Brain pericyte (primary cell): ENCODE measurements at places on chromosomes 4 and X.

DNA sequence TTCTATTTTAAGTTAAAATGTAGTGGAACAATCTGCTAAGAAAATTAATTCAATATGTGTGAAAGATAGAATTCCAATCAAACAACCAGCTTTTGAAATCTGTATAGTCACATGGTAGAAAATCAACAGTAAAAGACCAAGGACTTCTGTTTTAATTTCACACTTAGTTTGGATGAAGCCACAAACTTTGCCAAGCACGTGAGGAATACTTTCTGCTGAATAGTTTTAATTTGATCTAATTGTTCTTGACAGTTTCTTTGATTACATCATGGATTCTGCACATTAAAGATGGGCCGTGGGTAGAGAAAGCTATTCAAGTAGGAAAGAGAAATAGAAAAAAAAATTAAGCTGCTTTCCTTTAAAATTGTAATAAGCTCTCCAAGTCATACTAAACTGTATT lies 137.9 kb upstream of the FAM241A start:
- DNase-seq = no peak

- no peak for DNase-seq
These were observed 119.3 kb upstream of the STS start for GRCh38 chrX:7028246-7028645.

DNA sequence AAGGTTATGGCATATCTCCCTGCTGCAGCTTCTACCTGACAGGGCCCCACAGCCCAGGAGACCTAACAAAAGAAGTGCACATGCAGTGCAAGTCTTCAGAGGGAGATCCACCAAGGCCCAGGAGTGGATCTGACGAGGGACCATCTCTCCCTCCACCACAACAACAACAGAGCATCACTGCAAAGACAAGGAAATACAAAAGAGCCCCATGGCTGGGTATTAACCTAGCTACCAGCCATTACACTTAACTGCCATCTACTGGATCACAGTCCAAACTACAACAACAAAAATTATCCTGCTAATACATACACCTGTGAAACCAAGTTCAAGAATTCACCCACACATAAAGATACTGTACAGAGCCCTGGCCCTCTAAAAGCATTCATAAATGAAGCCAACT lies 280.2 kb upstream of the SLC7A11 start:
- DNase-seq = no peak

- DNase-seq = peak; percentile 29
These were observed 7.6 kb upstream of the HSD17B10 start for GRCh38 chrX:53441531-53442321.

- no peak for DNase-seq
These were observed 133.7 kb downstream of the AMELX start for GRCh38 chrX:11426712-11427452.

GRCh38 chr4:54954656-54955388 lies 170.6 kb downstream of the KDR start:
- no peak for DNase-seq

- no peak for DNase-seq
These were observed 32.8 kb downstream of the ABCE1 start for GRCh38 chr4:145130788-145131399.

DNA sequence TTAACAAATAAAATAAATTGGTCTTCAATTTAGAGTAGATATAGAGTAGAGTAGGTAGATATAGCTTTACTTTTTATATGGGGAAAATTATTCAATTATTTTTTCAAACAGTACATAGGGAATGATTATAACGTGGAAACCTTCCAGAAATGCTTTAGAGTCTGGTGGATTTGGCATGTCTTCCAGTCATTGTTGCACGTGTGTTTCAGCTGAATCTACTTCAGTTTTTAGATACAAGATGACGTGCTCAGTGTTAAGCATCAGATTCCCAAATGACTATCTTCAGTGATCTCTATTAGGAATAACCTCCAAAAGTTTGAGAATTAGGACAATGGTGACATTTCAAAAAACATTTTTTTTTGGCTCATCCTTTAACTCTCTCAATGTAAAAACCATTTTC lies 616.9 kb downstream of the ANKRD50 start:
- no peak for DNase-seq

DNA sequence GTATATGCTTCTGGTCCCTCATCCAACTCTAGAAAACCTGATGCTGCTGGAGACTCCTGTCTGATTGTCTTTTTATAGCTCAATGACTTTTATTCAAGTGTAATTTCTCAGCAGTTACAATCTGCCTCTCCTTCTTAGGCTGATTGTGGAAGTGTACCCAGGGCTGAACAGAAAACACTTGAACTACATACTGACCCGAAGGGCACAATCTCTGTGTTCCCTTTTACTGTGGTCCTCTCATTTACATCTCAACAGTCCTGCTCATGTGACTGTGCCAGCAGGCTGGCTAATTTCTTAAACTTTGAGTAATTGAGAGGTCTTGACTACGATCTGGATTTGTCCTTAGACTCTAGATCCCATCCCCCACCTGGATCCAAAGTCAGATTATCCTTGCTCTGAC lies 863.4 kb downstream of the PDHA2 start:
- DNase-seq = no peak

GRCh38 chr4:75634281-75634680 lies 4.0 kb upstream of the CDKL2 start:
- no peak for DNase-seq

GRCh38 chr4:4631150-4631549 lies 89.3 kb upstream of the STX18 start:
- DNase-seq = no peak

DNA sequence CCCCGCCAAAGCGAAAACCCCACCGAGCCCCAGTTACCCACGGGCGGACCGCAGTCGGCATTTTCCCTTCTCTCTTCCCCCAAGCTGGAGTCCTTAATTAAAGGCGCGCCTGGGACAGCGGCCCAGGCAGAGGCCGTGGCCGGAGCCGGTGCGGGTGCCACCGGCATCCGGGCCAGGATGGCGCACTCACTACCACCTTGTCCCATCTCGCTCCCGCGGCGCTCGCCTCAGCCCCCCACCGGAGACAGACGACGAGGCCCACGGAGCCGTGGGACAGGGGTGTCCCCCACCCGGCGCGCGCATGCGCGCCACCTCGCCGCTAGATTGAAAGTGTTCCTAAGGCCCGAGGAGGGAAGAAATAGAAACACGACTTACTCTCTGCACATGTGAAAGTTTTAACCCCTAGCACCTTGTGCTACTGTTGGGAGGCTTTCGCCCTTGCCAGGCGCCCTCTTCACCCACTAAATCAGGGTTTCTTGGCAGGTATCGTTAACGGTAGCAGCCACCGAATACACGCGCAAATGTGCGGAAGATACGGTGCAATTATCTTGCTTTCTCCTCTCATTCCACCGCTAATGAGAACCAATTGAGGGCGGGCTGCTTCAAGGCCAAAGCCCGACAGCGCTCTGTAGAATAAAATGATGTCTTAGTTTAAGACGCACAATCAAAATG lies 64.3 kb upstream of the CCDC160 start:
- DNase-seq = no peak

DNA sequence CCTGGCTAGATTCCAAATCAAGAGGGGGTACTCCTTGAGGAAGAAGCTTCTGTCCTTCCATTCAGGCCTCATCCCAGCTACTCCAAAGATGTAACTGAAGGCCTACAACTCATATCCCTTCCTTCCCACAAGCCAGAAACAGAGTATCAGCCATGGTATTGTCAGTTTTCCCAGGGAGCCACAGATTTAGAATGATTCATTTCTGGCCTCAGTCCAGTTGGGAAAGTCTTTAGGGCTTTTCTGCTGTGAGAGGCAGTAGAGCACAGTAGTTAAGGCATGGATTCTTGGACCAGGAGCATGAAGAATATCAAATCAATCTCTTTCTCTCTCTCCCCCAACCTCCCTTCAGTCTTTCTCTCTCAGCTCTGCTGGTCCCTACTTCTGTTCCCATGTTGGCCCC lies 505.0 kb downstream of the BCOR start:
- no peak for DNase-seq

DNA sequence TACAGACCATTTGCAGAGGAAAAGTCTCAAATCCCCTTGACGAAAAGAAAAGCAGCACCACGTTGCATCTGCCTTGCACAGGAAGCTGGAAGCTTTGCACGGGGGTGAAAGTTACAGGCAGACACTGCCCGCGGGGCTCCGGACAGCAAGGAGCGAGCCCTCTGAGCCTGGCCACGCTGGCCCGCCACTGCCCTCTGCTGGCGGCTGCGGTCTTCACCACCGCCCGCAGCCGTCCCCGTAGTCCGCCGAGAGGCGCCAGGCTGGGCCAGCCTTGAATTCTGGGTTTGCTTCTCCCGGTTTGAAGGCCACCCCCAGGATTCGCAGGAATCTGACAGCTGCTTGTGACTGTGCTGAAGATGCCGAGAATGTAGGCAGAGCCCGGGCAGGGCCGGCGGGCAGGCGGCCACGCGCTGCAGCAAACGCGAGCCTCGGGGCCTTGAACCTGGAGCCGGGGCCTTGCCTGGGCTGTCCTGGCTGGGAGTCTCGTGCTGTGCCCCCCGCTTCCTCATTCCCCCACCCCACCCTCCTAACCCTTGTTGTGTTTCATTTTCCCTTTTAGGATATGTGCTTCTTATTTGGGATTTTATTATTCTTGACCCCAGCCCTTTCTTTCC lies 49.2 kb downstream of the ENPP6 start:
- no peak for DNase-seq

DNA sequence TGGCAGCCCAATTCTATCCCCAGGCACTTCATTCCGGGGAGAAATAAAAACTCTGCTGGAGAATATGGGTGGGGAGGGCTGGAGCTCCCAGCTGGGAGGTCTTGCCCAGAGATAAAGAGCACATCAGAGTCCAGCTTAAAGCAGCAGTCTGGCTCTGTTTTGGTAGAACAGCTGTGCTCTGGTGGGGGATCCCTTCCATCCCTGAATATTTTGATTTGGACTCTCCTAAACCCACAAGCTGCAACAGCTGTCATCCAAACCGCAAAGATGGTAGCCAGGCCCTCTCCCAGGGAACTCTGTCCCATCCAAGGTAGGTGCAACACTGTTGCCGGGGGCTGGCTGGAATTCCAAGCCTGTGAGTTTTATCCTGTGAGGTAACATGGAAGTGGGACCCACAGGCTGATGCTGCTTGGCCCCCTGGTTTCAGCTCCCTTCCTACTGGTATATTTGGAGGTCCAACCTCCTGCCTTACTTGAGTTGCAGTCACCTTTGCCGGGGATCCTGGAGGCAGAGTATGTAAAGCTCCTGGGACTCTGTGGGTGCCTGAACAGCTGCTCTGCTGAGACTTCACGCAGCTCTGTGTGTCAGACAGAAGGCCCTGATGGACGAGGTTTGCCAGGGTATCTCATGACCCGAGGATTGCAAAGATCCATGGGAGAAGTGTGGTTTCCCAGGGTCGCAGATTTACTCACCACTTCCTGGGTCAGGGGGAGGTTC lies 203.5 kb upstream of the ITM2A start:
- DNase-seq = no peak

DNA sequence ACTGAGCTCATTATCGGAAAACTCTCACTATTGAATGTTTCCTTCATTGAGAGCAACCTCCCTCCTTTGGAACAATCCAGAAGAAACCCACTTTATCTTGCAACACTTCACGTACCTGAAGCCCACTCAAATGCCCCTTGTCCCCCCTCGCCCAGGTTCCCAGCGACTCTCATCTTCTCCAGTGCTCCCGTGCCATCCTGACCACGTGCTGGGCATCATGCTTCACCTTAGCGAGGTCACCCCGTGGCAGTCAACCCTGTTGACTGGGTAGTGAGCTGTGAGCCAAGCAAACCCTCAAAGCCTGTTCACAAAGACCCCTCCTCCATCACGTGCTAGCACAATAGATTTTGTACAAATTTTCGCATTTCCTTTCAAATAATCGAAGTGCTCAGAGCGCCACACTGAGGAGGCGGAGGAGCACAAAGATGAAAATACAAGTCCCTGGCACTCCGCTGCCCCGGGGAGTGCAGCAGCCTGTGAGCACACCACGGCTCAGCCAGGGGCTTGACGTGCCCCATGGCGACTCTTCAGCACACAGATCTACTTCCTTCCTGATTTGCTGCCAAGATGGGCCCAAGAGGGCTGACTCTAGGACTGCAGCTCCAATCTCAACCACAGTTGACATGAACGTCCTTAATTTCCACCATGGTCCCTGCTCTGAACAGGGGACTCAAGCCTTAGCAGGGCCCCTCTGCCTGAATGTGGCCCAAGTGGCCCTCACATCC lies 15.6 kb downstream of the PDZD4 start:
- DNase-seq = no peak

DNA sequence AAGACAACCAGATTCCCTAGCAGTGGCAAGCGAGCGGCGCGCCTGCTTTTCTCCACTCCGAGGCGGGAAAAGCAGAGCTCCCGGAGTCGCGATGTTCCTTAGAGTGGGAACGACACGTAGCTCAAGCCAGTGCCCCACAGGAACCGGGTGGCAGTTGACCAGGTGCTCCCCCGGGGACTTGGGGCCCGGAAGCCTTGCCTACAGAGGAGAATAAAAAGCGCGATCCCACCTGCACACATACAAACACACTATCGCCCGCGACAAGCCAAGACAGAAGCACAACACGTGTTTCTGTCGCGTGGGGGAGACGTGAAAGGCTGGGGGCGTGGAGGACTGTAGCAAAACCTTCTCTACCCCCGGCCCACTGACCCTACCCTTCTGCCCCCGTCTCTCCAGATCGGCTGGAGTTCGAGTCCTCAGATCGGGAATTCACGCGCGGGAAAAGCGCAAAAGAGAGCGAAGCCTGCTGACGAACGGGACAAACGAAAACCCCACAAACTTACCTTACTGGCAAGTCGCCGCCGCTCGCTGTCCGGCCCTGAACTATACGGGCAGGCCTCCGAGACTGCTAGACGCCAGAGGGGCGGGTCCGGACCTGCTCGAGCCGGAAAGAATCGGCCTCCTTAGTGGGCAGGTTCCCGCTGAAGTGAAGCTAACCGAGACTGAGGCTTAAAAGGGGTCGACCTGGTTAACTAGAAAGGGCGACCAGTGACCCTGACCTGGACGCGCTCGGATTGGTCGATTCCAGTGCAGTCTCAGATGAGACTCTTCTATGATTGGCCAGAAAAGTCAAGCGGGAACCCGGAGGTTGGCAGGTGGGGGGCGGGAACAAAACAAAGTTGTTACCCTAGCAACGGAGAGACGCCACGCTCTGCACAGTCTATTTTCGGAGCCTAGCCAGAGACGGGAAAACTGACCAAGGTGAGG lies at the start of the genes DNAAF6 and NUP62CL:
TSS of gene DNAAF6 (plus strand) at position 842 of the 927 bp plus-strand sequence. CDS start 6,265 bp downstream, outside the sequence.
TSS of gene NUP62CL (minus strand) at position 664 of the 927 bp plus-strand sequence. CDS start 31,287 bp downstream, outside the sequence.
- DNase-seq = peak; percentile 0

DNA sequence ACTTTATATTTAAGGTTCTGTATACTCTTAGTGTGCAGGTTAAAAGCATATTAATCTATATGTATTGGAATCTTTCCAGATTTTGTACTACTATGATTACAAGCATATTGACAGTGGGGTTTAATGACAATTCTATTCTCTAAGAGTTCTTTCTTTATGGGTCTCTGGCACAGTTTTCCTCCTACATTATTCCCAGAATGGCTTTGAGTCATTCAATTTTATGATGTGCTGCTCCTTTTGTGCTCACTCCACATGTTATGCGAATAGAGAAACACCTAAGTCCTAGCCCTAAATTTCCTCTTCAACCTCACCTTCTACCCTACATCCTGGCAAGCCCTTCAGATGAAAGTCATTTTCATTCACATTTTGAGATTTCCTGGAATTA lies 209.9 kb upstream of the DIAPH2 start:
- DNase-seq = no peak

GRCh38 chr4:4341861-4342650 lies 44.8 kb upstream of the NSG1 start:
- DNase-seq = no peak
